Activated CD8-positive, alpha-beta T cell treated with anti-CD3 and anti-CD28 coated beads, Interleukin-2, amount 10 ng/mL, durations not matched to agents 7 days and 5 days (primary cell): ENCODE measurements at places on chromosomes 11 and 22. TPM values are rescaled to one million over a fixed set of nuclear protein-coding genes. Genes with fewer than 3 reads are reported as not detected.

DNA sequence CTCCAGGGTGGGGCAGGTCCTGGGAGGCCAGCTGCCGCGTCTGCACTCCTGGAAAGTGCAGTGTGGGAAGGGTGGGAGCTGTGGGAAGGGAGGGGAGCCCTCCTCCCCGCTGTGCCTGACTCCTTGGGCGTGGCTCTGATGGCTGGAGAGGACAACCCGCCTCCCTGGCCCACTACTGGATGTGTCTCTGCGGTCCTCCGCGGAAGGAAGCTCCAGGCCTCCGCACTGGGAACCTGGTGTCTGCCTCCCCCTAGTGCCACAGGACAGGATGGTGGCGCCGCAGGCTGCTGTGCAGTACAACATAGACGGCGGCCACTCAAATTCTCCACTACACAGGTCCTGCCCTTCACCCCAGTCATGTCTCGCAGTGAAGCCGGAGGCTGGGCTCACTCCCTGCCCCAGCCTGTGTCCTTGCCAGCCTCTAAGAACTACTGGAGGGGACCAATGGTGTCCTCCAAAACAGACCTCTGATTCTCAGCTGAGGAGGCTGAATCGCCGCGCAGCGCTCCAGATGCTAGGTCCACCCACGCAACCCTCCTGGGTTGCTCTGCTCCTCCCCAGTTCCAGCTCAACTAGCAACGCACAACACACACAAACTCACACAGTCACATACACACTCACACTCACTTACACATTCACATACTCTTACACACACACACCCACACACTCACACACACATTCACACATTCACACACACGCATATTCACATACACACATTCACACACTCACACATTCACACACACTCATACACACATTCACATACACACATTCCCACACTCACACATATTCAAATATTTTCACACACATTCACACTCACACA, 12.4 kb upstream of the DSCAML1 start:
- peak; percentile 71 for DNase-seq

IGSF22 gene
- not detected for total RNA-seq

NLRP6 gene
- 30.8 TPM for total RNA-seq

DNA sequence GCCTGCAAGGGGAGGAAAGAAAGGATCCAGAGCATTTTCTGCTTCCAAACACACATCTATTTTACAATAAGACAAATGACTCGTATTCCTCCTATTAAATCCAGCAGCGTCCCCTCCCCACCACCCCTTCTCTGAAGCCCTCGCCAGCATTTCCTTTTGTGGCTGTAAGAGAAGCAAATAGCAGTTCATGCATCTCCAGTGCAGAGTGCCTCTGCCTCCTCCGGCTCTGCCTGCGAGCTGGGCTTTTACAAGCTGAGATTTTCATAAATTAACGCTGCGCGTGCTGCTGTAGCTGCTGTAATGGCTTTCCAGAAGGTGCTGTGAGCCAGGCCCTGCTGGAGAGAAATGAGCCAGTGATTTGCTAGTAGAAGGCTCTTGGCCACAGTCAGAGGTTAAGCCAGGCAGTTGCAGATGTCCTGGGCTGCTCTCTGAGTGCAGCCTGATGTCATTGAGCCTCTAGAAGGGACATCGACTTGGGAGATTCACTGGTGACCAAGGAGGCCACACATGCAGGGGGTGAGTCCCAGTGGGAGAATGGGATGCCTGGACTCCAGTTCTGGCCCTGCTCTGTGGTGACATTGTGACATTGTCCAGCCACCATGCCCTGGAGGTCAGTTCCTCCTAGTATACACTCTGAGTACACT, 134.5 kb upstream of the NAV2 start:
- DNase-seq: no peak

GRCh38 chr11:65833297-65834030, at the start of gene SNX32:
Gene SNX32, plus strand, starts transcription at chr11:65833963. Its CDS starts 103 bp downstream, at chr11:65834066.
- peak; percentile 97 for DNase-seq

GRCh38 chr11:126627421-126627820, 271.9 kb downstream of the ST3GAL4 start:
- no peak for DNase-seq

MYBPC3 gene
- not detected for total RNA-seq
